H9 (cell line): ENCODE measurements at places on chromosomes 2 and 18. TPM values are rescaled to one million over a fixed set of nuclear protein-coding genes. Genes with fewer than 3 reads are reported as not detected.

DNA sequence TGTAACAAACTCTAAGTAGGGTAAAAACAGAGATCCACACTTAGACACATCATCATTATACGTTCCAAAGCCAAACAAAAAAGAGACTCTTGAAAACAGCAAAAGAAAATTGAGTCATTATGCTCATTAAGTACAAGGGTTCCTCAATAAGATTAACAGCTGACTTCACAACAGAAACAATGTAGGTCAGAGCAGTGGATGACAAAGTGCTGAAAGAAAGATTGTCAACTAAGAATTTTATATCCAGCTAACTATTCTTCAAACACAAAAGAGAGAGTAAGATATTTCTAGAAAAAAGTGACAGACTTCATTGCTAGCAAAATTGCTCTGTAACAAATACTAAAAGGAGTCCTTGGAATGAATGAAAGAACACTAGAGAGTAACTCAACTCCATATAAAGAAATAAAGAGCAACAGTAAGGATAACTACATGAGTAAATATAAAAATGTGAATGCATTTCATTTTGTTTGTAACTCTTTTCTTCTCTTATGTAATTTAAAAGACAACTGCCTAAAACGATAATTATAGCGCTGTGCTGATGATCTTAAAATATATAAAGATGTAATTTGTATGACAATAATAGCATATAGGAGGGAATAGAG lies 23.8 kb upstream of the DNER start:
- no peak for DNase-seq

- no peak for DNase-seq
Observed at GRCh38 chr2:28403370-28403956, 10.8 kb downstream of the FOSL2 start.

DNA sequence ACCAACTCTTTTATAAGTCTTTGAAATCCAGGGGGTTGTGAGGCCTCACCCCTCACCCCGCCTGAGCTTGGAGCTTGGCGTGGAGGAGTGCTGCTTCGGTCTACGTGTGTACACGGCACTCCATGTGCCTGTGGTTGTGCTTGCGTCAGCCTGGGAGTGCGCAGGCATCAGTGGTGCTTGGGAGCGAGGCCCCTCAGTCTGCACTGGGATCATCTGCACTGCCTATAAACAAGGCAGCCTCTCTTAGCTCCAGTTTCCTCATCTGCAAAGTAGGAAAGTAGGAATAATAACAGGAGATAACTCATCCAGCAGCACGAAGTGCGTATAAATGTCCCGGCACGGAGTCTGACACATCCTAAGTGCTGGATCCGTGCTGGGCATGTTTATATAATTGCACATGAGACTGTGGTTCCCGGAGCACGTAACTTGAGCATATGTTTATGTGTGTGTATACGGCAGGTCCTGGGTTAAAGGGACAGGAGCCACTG lies 1.2 kb downstream of the GYPC start:
- DNase-seq: peak; percentile 47

GRCh38 chr2:142980246-142981068 lies 103.0 kb downstream of the KYNU start:
- DNase-seq: no peak

DNA sequence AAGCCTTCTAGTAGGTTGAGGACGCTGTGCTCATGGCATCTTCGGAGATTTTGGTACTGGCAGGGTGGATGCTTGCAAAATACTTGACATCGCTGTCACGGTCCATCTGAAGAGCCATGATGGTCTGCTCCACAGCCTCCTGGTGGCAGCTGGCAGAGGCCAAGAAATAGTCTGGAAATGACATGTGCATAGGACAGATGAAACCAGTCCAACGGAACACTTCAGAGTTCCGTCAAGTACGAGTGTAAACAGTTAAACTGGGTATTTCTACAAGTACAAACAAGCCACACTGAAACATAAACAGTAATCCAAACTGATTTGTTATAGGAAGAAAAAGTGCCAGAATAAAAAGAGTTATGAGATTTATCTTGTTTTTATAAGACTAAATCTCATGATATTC lies 66.6 kb downstream of the PPP4R1 start:
- no peak for DNase-seq

- DNase-seq: no peak
Observed at GRCh38 chr2:55976681-55977080, 53.1 kb upstream of the EFEMP1 start.

- DNase-seq: no peak
Observed at GRCh38 chr2:74293191-74293991, 49.8 kb downstream of the SLC4A5 start.

DNA sequence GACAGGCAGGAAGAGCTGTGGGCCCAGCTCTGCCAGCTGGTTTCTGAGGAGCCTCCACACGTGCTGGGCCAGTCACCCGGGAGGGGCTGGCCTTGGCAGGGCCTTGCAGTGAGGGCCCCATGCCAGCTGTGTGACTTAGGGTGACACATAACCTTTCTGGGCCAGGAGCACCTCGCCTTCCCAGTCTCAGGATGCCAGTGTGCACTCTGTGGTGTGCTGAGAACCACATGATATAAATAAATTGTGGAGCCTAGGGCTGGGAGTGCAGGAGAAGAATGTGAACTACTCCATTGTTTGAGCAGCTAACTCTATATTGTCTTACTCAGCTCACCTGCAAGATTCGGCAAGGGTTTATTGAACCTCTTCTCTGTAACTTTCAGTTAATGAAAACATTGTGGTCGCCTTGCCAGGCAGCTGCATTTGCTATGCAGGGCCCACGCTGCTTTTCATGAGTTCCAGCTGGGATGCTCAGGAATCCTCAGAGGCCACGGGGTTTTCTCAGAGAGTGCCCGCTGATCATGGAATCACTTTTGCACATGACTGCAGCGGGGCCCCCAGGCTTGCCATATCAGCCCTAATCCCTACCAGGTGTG lies 222.3 kb downstream of the SH3RF3 start:
- DNase-seq: no peak

DNA sequence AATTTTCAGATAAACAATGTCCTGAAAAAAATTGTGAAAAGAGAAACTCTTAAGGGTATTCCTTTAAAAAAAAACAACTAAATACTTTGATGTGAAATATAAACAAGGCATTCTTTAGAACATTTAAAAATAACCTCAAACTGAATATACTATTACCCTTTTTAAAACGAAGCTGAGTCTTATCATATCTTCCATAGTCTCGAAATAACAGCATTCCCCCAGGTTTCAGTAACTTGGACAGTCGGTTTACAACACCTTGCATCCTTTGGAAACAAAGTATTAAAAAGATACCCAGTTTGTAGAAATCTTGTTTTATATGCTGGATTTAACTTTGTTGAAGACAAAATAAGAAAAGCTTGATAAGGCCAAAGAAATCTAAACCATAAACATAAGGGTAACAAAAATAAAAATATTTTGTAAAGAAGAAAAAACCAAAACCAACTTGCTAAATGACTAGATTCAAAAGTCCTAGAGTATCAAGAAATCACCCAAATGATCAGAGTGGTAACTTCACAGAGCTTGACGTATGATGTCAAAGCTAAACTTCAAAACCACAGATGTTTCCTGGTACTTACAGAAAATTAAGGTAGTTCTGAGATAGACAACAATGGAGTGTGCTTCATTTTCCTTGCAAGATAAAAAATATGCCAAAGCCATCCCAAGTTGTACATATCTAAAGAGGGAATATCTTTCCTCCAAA lies 107.8 kb downstream of the METTL8 start:
- no peak for DNase-seq

DNA sequence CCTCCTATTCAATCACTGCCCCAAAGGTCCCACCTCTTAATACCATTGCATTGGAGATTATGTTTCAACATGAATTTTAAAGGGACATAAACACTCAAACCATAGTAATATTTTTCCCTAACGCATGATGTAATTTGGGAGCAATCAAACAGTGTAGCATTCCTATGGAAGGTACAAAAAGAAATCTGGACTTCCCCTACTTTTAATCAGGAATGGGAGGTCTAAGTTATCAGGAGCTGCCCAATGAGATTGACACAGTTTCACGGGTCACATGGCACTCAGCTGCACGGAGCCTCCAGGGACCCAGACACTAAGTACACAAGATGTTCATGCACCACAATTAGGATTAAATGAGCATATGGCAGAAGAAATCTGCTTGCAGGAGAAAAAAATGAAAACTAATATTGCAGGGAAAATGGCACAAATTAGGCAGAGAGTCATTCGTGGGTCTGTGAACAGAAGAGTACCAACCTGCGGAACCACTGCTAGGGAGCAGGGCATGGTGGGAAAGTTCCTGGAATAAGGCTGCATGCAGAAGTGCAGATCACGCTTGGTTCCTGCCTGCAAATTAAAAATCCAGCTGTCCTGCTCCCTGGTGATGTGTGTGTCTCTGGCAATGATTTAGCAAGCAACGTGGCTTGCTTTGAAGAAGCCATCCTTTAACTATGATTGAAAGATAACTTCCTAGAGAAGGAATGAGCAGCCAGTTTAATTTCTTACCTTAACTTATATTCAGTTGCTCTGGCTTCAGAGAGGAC lies 326.6 kb upstream of the ID2 start:
- no peak for DNase-seq

DNA sequence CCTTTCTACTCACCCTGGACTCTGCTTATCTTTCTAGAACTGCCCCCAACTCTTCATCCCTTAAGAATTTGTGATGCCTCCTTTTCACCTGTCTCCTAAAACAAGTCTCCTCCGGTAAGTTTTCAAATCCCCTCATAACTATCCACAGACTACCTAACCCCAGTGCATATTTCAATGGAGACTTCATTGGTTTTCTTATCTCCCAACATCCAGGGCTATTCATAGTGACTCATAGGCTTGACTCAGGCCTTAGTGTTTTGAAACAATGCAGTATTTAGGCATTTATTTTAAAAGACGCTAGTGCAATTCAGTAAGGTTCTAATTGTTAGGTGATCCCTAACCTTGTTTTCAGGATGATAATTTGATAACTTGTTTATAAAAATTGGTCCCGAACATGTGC lies 399.2 kb downstream of the CPS1 start:
- no peak for DNase-seq

GRCh38 chr2:41579806-41580205 lies 468.0 kb upstream of the PKDCC start:
- no peak for DNase-seq

GRCh38 chr2:237361194-237362004 lies 52.6 kb downstream of the COL6A3 start:
- no peak for DNase-seq

DNA sequence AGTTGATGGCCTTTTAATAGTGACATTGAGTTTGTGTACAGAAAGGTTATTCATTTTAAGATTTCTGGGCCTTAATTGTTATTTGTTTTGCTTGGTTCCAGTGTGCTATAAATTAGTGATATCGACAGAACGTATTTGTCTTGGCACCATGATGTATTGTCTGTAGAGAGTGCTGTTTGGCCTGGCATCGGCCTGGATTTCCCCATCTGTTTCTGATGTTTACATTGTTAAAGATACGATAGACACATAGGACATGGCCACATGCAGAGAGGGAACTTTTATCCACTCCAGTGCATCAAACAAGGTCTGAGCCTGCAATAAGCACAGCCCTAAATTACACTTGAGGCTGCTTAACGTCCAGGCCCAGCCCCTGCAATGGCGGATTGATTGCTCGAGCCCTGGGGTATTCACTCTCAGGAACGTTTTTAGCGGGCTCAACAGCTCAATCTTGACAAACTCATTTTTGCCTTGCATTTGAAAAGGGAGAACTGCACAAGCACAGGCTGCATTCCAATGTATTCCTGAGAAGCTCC lies 144.7 kb downstream of the SLC4A3 start:
- DNase-seq: no peak

GRCh38 chr2:45814951-45815621 lies 163.6 kb downstream of the PRKCE start:
- no peak for DNase-seq

DNA sequence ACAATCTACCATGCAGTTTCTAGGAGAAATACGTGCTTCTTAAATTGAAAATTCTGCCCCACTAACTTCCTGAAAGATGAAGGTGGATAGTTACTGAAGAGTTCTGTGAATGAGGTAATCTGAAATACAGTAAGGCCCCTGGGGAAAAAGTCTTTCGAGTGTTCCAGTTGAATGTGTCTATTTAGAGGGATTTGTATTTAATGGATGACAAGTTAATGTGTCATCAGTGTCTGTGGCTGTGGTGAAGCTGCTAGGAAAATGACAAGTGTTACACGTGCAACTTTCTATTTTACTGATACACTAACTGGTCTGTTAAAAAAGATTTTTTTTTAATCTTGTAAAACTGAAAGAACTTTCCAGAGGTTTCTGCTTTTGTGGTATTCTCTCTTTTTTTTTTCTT lies 384.6 kb downstream of the STK39 start:
- DNase-seq: no peak

GRCh38 chr18:79850731-79851130 lies 53.0 kb downstream of the KCNG2 start:
- DNase-seq: no peak

DNA sequence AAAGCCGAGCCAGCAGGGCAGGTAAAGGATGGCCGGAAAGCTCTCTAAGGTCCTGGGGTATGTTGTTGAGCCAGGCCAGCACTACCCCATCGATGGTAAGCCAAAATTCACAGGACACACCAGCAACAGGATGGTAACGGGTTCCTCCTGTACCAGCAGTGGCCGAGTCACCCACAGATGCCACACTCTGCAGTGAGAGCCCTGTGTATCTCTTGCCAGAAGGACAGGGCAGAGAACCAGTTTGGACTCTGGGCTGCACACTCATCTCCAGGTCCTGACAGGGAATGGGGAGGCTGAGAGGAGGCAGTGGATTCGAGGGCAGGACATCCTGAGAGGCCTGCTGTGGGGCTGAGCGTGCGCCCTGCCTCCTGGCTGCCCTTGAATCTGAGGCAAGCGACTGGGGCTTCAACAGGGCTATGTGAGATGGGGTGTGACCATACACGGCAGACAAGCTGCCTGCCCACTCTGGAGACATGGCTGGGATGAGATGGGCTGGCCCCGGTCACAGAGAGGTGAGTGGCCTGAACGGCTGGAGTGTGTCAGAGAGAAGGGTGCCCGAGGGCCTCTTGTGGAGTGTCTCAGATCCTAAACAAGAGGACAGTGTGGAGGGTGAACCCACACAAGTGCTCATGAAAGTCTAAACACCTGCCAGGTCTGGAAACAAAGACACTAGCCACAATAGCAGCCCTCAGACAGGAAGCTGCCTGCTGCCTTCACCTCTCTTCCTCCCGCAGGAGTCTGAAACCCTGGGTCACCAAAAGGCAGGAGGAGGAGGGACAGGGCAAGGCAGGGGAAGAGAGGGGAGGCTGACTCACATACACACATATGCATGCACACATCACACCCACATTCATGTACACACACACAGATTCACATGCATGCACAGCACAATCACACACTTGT lies 182.3 kb downstream of the LOXHD1 start:
- no peak for DNase-seq

DNA sequence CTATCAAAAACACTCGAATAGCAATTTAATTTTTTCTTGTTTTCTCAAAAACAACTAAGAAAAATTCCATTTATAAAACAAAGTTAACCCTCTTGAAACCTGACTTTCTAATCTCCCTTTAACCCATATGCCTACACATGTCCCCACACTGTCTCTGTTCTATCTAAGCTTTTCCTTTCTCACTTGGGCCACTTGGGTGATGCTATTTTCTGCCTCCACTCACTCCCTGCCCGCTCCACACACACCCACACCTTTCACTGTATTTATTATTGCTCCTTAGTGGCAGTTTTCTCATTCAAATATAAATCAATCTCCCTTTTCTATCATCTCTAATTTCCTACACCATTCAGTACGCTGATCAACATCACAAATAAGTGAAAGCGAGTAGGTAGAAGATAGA lies 531.1 kb downstream of the LRP1B start:
- no peak for DNase-seq

MRPL53 gene
- total RNA-seq: 56.9 and 59.5 TPM in 2 replicates

TMEM185B gene
- 28.4 and 29.0 TPM in 2 replicates for total RNA-seq

REG3A gene
- not detected in 2 replicates for total RNA-seq

ZNF236 gene
- 16.0 and 17.7 TPM in 2 replicates for total RNA-seq

SERPINB11 gene
- total RNA-seq: not detected in 2 replicates

CNDP1 gene
- 0.29 TPM in 1 of 2 replicates, not detected in the other for total RNA-seq
